ENCODE measurements at places on chromosomes 6 and 20. TPM values are rescaled to one million over a fixed set of nuclear protein-coding genes. Genes with fewer than 3 reads are reported as not detected.

ACOT13 gene
- polyA plus RNA-seq: 25.7 TPM

ZNF133 gene
- polyA plus RNA-seq: 17.2 TPM

ACTR5 gene
- 6.2 TPM for polyA plus RNA-seq

RNASET2 gene
- polyA plus RNA-seq: 23.6 TPM

BPIFA1 gene
- polyA plus RNA-seq: not detected

PLN gene
- polyA plus RNA-seq: not detected

TRIM10 gene
- not detected for polyA plus RNA-seq

GOPC gene
- 18.6 TPM for polyA plus RNA-seq

C6orf141 gene
- not detected for polyA plus RNA-seq

TSBP1 gene
- polyA plus RNA-seq: not detected

TXLNB gene
- 0.04 TPM for polyA plus RNA-seq

FUT9 gene
- not detected for polyA plus RNA-seq

ADAM33 gene
- 1.7 TPM for polyA plus RNA-seq

SPATA25 gene
- polyA plus RNA-seq: 1.0 TPM

LRRC73 gene
- 0.31 TPM for polyA plus RNA-seq

SALL4 gene
- polyA plus RNA-seq: 0.03 TPM

TCF21 gene
- polyA plus RNA-seq: 10.0 TPM

HEY2 gene
- polyA plus RNA-seq: not detected

DACT2 gene
- not detected for polyA plus RNA-seq

BPHL gene
- polyA plus RNA-seq: 14.7 TPM

CALHM4 gene
- 0.11 TPM for polyA plus RNA-seq

FERMT1 gene
- polyA plus RNA-seq: 2.4 TPM

OR2H2 gene
- polyA plus RNA-seq: not detected

CEP250 gene
- polyA plus RNA-seq: 22.7 TPM

SASH1 gene
- 11.6 TPM for polyA plus RNA-seq

ENPP5 gene
- polyA plus RNA-seq: not detected

COL20A1 gene
- not detected for polyA plus RNA-seq

LGSN gene
- not detected for polyA plus RNA-seq

EDN1 gene
- 9.0 TPM for polyA plus RNA-seq

OPRL1 gene
- polyA plus RNA-seq: 1.2 TPM

COL21A1 gene
- 0.05 TPM for polyA plus RNA-seq

ULBP3 gene
- 11.1 TPM for polyA plus RNA-seq

CST5 gene
- polyA plus RNA-seq: not detected

STX7 gene
- 13.3 TPM for polyA plus RNA-seq

PTPRA gene
- polyA plus RNA-seq: 35.0 TPM

CSTF1 gene
- polyA plus RNA-seq: 48.8 TPM

CLIC5 gene
- not detected for polyA plus RNA-seq

NCOA7 gene
- 8.8 TPM for polyA plus RNA-seq

GHRH gene
- polyA plus RNA-seq: not detected

SUMO4 gene
- not detected for polyA plus RNA-seq

B3GALT4 gene
- 0.70 TPM for polyA plus RNA-seq
